Fibroblast of lung (primary cell): ENCODE measurements at places on chromosomes 3 and 15. TPM values are rescaled to one million over a fixed set of nuclear protein-coding genes. Genes with fewer than 3 reads are reported as not detected.

DNA sequence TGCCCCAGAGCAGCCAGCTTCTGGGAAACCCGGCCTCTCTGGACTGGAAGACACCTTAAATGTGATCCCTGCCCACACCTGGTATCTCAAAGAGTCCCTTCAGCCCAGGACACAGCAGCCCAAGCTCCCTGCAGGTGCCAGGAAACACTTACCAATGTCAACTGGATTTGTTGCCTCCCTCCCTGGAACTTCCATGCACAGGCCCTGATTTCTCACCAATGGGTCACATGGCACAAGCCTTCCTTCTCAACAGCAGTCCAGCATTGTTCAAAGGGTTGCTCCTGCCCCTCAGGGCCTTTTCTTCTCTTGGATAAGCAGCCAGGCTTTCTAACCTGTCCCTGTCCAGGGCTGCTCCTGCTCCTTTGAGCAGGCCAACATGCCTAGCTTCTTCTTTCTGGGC, 31.6 kb downstream of the ANP32A start:
- DNase-seq = no peak

DNA sequence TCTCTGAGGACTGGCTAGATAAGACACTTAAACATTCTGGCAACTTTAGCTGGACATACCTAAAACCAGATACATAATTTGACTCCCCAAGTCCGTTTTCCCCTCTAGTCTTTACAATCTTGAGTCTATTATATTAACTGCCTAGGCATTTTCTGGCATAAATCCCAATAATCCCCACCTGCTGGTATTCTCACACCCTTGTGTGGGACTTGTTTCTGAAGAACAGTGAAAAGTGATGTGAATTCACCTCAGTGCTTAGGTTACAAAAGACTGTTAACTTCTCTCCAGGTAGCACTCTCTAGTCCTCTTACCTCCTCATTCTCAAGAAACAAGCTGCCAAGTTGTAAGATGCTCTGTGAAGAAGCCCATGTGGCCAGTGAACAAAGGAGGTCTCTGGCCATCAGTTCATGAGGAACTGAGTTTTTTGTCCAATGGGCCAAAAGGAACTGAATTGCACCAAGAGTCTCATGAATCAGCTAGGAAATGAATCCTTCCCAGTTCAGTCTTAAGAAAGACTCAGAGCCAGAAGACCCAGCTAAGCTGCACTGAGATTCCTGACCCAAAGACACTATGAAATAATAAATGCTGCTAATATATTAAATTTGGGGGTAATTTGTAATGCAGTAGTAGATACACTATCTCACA, 4.1 kb downstream of the OSBPL11 start:
- no peak for DNase-seq

- no peak for DNase-seq
These were observed 246.2 kb downstream of the PLCL2 start for GRCh38 chr3:17130956-17131355.

GRCh38 chr3:106578911-106579310, 710.1 kb upstream of the CBLB start:
- no peak for DNase-seq

- no peak for DNase-seq
These were observed 545.7 kb downstream of the TBL1XR1 start for GRCh38 chr3:176651622-176652021.

Gene SOX14
- total RNA-seq = not detected in 2 replicates

Gene SNX33
- 19.5 and 24.6 TPM in 2 replicates for total RNA-seq
